ENCODE measurements at places on chromosomes 5 and 9.

GRCh38 chr9:106731910-106732309, 131.1 kb upstream of the ZNF462 start:
- DNase-seq: no peak

DNA sequence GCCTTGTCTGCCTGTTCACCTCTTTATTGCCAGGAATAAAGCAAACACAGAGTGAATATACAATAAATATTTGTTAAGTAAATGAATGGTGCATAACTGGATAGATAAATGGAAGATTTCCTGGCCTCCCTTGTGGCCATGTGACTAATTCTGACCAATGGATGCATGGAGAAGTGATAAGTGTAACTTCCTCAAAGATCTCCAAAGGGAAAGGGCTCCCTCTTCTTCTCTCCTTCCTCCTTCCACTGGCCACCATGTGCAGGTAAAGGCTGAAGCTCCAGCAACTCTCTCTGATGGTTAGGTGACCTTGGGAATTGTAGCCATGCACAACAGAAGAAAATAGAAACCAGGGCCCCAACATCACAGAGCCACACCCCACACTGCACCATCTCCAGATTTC, 174.4 kb downstream of the EBF1 start:
- no peak for DNase-seq

GRCh38 chr9:125759764-125760129, 12.6 kb downstream of the PBX3 start:
- DNase-seq: no peak

GRCh38 chr9:132077881-132078698, 1.6 kb downstream of the MED27 start:
- peak; percentile 21 for DNase-seq

DNA sequence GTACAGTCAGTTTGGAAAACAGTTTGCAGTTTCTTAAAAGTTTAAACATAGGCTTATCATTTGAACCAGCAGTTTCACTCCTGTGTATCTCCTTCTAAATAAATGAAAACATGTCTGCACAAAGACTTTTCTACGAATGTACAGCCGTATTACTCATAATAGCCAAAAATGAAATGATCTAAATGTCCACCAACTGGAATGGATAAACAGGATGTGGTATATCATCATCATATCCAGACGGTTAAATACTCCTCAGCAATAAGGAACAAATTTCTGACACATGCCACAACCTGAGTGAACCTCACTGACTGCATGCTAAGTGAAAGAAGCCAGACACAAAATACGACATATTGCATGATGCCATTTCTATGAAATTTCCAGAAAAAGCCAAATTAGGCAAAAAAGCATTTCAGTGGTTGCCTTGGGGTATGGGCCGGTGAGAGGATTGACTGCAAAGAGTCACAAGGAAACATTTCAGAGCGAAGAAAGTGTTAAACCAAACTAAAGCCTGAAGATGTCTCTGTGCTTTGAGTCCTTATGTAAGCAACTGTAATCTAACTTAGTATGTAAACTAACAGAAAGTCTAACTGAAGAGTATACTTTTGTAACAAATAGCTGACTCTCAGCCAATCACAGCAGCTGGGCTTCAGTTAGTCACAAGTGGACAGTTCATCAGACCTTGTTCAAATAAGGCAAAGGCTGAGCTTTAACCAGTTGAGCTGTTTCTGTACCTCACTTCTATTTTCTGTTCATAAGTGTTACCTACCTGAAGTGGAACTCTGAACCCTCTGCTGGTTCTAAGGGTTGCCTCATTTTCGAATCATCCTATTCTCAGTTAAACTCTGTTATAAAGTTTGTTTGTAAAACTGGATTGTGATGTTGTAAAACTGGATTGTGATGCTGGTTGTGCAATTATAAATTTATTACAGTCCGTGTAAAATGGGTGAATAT, 65.2 kb downstream of the TRIO start:
- DNase-seq: no peak

GRCh38 chr9:20023210-20023905, 234.5 kb upstream of the SLC24A2 start:
- DNase-seq: no peak

GRCh38 chr9:86324308-86324707, 29.9 kb downstream of the TUT7 start:
- DNase-seq: no peak

GRCh38 chr5:146561711-146562110, 45.7 kb upstream of the GPR151 start:
- DNase-seq: no peak

DNA sequence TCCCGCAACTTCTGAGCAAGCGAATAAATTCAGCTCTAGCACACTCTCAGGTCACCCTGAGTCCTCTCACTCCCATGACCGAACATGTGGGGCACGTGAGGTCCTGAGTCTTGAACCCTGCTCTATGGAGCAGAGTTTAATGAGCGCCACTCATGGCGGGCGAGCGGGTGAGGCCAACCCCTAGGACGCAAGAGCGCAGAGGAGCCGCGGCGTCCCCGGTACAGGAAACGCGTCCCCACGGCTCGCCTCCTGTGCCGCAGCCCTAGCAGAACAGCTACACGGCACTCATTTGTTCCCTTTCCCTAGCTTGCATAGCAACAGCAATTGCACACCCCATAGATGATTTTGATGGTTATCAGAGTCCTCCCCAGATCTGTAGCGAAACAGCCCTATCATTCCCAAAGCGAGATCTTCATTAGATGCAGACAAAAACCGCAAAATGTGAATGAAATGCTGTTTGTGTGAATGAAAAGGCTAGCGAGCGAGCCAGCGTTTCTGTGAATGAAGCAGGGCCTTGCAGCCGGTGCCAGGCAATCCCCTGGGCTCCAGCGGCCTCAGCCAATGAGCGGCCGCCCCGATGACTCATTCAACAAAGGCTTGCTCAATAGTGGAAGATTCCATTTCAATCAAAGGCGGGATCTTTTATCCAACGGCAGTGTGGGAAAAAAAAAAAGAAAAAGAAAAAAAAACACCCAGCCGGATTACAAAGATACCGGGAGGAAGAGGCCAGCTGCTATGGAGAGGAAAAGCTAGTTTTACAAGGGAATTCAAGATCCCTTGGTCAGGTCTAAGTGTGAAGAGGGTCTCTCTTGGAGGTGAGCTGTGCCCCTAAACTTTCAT, 1.5 kb upstream of the SHC3 start:
- no peak for DNase-seq

Measured in CD4-positive, alpha-beta T cell treated with Interleukin-15 for 4 hours (primary cell).